ENCODE measurements at places on chromosomes 1 and 21. TPM values are rescaled to one million over a fixed set of nuclear protein-coding genes. Genes with fewer than 3 reads are reported as not detected.

ANGPTL1 gene
- total RNA-seq = 5.0 TPM

TFF3 gene
- 12.9 TPM for total RNA-seq

GUCA2A gene
- total RNA-seq = not detected

C1orf226 gene
- total RNA-seq = 7.5 TPM

MPL gene
- 0.56 TPM for total RNA-seq

CLDN14 gene
- 0.31 TPM for total RNA-seq

DNA sequence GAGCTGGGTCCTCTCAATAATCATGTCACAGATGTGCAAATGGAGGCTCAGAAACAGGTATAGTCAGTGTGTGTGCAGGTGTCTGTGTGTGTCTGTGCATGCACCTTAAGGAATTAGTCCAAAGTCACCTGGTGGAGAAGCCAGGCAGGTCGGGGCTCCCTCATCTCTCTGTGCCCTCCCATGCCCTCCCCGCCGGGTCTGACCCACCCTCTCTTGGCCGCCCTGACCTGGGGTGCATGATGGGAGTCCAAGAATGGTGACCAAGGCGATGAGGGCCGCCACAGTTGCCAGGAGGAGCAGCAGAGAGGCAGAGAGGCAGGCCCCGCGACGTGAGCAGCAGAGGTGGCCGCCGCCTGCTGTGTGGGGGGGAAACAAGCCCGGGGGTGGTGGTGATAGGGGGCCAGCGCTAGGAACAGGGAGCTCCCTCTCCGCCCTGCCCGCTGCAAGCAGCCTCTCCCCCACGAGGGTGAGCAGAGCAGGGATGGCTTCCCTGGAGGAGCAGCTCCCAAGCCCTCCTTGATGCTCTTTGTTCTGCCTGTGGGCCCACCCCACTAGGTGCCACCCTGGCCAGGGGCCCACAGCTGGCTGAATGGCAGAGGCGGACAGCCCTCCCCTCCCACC lies 3.9 kb downstream of the LDLRAD1 start:
- no peak overlapping the region for H3K4me3 ChIP-seq
- DNase-seq = no peak
- no peak overlapping the region for H3K27ac ChIP-seq
- no peaks in the 10 kb centered on the region for H3K36me3 ChIP-seq
- H3K27me3 ChIP-seq = no peaks in the 10 kb centered on the region
- H3K4me1 ChIP-seq = no peaks in the 10 kb centered on the region

DNA sequence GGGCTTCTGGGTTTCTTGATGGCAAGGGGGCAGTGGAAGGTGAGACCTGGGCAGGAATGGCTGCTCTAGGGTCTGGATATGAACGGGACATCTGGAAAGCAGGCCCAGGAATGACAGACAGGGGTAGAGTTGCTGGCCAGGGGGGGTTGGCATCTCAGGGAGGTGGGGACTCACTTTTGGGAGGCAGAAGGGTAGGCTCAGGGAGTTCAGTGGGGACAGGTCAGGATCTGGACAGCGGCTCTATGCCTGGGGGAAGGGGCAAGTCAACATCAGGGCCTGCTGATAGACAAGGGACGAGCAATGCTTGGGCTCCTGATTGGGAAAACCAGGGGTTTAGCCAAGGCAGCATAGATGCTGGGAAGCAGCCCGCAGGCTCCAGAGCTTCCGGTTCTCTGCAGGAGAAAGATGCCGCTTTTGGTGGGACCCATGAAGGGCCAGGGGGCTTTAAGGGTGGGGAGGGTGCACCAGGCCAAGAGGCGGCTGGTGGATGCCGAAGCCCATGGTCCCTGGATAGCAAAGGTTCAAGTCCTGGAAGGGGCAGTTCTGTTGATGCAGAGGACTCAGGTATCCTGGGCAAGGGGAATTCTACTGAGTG lies 21.9 kb downstream of the IGFN1 start:
- DNase-seq = no peak
- H3K27ac ChIP-seq = no peak overlapping the region
- peaks cover under 1% of the 10 kb centered on the region for H3K4me1 ChIP-seq
- H3K36me3 ChIP-seq = no peaks in the 10 kb centered on the region
- H3K27me3 ChIP-seq = no peaks in the 10 kb centered on the region

DNA sequence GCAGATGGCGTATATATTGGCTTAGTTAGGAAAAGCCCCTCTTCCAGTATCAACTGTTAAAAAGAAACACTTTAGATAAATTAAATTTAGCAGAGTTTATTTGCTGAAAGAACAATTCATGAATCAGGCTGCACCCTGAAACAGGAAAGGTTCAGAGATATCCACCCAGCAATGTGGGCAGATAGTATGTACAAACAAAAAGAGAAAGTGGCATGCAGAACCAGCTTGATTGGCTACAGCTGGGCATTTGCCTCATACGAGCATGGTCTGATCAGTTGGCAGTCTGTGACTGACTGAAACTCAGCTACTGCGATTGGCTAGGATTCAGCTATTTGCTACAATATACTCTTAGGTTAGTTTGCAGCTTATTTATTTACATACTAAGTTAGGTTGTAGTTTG lies 98.2 kb downstream of the ZC3H11B start:
- no peaks in the 10 kb centered on the region for H3K4me1 ChIP-seq
- no peak for DNase-seq
- H3K36me3 ChIP-seq = no peaks in the 10 kb centered on the region
- no peak overlapping the region for H3K4me3 ChIP-seq
- H3K27ac ChIP-seq = no peak overlapping the region

GRCh38 chr1:36408479-36408878 lies 10.8 kb upstream of the LSM10 start:
- no peaks in the 10 kb centered on the region for H3K27me3 ChIP-seq
- no peak overlapping the region for H3K4me3 ChIP-seq
- no peaks in the 10 kb centered on the region for H3K36me3 ChIP-seq
- H3K4me1 ChIP-seq = peaks cover 3% of the 10 kb centered on the region

DNA sequence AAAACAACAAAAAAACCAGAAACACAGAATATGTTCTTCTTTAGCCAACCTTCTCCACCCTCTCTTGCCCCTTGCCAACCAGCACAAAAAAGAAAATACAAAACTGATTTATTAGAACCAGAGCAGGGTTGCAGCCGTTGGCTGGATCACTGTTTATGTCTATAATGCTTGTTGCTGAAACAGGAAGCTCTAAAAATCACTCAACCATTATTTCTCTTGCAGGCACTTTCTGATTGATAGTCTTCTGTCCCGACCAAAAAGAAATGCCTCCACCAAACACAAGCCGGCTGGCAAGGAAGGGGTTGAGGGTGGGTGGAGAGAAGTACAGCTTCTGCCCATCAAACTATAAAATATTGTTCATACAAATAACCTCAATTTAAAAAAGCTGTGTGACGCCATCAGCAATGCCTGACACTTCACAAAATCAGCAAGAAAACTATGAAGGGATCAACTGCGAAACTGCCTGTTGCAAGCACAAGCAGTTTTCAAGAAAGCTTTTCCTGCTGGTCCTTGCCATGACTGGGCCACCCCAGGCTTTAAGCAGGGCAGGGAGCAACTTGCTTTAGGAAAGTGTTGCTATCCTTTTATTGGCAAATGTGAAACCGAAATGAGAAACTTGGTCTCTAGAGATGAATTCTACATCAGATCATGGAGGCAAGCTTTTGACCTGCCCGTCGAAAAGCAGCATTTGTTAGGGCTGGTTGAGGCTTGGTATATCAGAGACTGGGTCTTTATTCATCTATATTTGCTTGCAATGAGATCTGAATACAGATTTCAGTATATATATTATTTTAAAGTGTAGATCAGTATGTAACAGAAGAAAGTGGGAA lies 174.2 kb downstream of the RUNX1 start:
- no peak overlapping the region for H3K4me3 ChIP-seq
- H3K27ac ChIP-seq = no peak overlapping the region
- no peaks in the 10 kb centered on the region for H3K27me3 ChIP-seq

- no peak overlapping the region for H3K27ac ChIP-seq
- peak; percentile 11 for DNase-seq
- H3K36me3 ChIP-seq = no peaks in the 10 kb centered on the region
Observed at GRCh38 chr21:45289655-45290515, 2.2 kb upstream of the POFUT2 start.

- H3K27ac ChIP-seq = no peak overlapping the region
- no peak for DNase-seq
- no peaks in the 10 kb centered on the region for H3K4me1 ChIP-seq
- H3K4me3 ChIP-seq = no peak overlapping the region
- H3K36me3 ChIP-seq = no peaks in the 10 kb centered on the region
Observed at GRCh38 chr1:22368125-22368524, 83.5 kb upstream of the ZBTB40 start.

DNA sequence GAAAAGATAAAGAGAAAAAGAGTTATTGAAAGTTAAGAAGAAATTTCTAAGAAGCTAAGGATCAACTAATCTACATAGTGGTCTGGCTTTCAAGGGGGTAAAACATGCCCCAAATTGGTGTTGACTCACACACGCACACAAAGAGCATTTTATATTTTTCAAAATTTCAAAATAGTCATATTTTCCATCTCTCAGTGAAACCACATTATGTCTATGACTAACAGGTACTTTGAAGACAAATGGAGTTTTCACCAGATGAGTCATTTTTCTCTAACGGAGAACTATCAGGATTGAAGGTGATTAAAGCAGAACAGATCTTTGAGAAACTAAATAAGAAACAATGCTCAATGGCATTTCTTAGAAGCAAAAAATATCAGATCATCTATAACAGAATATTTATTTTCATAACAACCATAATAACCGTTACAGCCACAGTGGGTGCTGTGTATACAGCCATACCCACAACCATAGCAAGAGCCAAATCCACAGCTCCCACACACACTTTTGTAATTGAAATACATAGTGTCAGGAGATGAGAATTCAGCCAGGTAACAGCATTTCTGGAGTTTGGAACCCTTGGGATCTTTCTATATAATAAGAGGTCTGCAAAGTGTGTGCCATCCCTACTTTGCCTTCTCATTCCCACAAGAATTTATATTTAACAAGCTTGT lies at the start of gene KRTAP21-3:
KRTAP21-3 (minus strand) TSS at position 539 of the 671 bp plus-strand sequence; CDS start at position 521, 18 bp downstream.
- no peaks in the 10 kb centered on the region for H3K36me3 ChIP-seq
- H3K4me1 ChIP-seq = no peaks in the 10 kb centered on the region
- no peaks in the 10 kb centered on the region for H3K27me3 ChIP-seq
- no peak within 1 kb of the TSS for H3K27ac ChIP-seq
- no peak within 1 kb of the TSS for H3K4me3 ChIP-seq

DNA sequence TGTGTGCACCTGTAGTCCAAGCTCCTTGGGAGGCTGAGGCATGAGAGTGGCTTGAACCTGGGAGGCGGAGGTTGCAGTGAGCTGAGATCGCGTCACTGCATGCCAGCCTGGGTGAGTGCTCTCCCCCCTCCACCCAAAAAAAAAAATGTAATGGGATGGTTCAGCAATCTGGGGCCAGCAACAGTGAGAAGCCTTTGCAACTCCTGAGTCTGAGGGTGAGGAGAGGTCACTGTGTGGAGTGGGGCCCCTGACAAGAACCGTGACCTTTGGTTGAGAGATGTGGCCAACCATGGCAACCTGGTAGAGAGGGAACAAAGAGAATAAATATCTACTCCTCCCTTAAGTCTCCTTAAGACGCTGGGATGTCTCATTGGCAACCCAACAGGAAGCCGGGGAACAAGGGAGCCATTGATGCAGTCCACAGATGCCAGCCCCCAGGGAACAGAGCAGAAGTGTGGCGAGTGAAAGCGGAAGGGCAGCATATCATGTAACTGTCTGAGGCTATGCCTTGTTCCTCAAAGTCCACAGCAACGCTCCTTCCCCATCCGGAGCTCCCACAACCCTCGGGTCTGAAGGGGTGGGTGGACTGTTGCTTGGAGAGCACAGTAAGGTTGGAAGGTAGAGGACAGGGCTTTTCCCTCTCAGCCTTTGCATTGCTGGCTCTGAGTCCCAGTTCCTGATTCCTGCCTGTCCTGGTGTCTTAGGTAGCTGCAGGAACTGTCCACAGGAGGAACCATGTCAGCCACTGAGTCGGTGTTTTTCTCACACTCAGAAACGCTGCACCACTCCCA lies 8.3 kb downstream of the TRNP1 start:
- DNase-seq = peak; percentile 33
- H3K4me3 ChIP-seq = no peak overlapping the region
- H3K36me3 ChIP-seq = no peaks in the 10 kb centered on the region
- no peaks in the 10 kb centered on the region for H3K27me3 ChIP-seq

DNA sequence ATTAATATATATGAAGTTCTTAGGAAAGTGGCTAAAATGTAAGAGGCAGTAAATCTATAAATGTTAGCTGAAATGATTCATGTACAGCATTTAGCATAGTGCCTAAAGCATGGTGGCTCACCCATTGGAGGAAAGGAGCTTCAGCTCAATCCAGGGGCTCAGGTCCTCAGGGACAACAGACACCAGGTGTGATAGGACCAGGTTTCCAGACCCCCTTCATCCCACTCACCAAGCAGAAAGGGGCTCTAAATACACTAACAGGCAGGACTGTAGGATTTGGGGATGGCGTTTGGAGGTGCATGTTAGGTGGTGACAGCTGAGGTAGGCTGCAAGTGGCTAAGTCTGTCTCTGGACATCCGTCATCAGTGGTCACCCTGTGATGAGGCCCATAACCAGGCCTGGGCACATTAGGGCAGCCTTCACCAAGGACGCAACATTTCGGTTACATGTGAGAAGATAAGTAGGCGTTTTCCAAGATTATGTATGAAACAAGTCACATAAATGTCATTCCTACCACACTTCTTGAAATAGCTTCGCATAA lies 233.1 kb downstream of the C1orf94 start:
- H3K4me3 ChIP-seq = no peak overlapping the region
- no peaks in the 10 kb centered on the region for H3K27me3 ChIP-seq
- H3K4me1 ChIP-seq = peaks cover 11% of the 10 kb centered on the region
- DNase-seq = no peak
- no peaks in the 10 kb centered on the region for H3K36me3 ChIP-seq

GRCh38 chr1:39226836-39227235 lies 22.3 kb downstream of the MACF1 start:
- H3K27ac ChIP-seq = no peak overlapping the region
- H3K27me3 ChIP-seq = no peaks in the 10 kb centered on the region
- no peak for DNase-seq
- no peaks in the 10 kb centered on the region for H3K36me3 ChIP-seq

GRCh38 chr1:4061521-4062031 lies 161.5 kb upstream of the C1orf174 start:
- no peak for DNase-seq
- H3K4me1 ChIP-seq = no peaks in the 10 kb centered on the region
- no peaks in the 10 kb centered on the region for H3K27me3 ChIP-seq
- no peak overlapping the region for H3K4me3 ChIP-seq

DNA sequence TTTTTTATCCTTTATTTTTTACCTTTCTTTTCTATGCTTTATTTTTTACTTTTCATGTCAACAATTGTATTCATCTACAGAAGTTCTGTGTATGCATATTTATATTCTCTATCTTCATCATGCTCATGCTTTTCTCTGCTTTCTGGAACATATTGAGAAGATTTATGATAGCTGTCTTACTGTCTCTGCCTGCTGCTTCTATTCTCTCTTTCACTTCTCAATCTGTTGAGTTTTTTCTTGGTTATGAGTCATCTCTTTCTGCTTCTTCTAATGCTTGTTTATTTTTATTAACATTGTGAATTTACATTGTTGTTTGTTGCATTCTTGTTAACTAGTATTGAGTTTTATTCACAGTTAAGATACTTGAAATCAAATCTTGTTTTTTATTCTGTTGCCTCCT lies 22.6 kb downstream of the F5 start:
- no peak overlapping the region for H3K27ac ChIP-seq
- no peaks in the 10 kb centered on the region for H3K4me1 ChIP-seq
- no peak for DNase-seq
- no peaks in the 10 kb centered on the region for H3K36me3 ChIP-seq

- no peak overlapping the region for H3K27ac ChIP-seq
- DNase-seq = peak; percentile 26
- no peaks in the 10 kb centered on the region for H3K36me3 ChIP-seq
- no peaks in the 10 kb centered on the region for H3K4me1 ChIP-seq
Observed at GRCh38 chr1:2927393-2928360, 93.6 kb upstream of the ACTRT2 start.

All from testis (tissue), 5 donors.